Urothelium cell line (cell line): ENCODE measurements at places on chromosomes 1 and 21.

- DNase-seq = no peak
Measured at GRCh38 chr1:155969377-155969791, 9.0 kb downstream of the ARHGEF2 start.

DNA sequence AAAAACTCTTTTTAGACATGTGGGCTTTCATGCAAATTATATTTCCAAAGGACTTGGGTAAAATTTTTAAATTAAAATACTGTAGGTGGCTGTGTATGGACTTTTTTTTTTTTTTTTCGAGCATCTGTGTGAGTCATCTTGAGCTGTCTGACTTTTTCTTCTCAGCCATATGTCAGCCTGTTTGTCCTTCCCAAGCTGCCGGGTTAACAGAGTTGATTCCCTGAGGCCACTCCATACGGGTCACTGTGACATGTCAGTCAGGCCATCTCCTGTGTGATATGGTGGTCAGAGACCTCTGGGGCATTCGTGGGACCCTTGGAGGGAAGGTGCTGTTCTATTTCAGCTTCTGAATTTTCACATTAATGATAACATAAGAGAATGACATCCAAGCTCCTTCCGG, 148.3 kb downstream of the KCNJ6 start:
- DNase-seq = peak; percentile 2

DNA sequence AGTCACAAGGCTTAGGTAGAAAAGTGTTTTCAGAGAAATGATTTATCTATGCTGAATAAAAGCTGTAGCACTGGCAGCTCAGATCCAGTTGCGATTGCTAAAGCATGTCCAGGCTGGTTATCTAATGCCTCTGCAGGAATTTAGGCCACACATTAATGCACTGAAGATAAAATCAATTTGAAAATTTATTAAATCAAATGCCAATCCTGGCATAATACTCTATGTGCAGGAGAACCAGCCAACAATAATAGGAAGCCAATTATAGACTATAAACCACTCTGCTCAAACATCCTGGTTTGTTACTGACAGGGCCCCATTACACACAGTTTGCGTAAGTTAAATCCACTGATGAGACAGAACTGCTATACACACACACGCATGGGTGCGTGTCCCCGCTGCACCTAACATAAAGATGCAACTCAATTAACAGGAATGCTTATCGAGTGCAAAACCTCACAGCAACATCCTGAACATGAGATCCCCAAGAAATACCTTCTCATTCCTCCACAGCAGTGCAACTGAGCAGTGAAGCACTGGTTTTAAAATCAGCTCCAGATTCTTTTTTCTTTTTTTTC, 40.6 kb downstream of the PTP4A2 start:
- no peak for DNase-seq

DNA sequence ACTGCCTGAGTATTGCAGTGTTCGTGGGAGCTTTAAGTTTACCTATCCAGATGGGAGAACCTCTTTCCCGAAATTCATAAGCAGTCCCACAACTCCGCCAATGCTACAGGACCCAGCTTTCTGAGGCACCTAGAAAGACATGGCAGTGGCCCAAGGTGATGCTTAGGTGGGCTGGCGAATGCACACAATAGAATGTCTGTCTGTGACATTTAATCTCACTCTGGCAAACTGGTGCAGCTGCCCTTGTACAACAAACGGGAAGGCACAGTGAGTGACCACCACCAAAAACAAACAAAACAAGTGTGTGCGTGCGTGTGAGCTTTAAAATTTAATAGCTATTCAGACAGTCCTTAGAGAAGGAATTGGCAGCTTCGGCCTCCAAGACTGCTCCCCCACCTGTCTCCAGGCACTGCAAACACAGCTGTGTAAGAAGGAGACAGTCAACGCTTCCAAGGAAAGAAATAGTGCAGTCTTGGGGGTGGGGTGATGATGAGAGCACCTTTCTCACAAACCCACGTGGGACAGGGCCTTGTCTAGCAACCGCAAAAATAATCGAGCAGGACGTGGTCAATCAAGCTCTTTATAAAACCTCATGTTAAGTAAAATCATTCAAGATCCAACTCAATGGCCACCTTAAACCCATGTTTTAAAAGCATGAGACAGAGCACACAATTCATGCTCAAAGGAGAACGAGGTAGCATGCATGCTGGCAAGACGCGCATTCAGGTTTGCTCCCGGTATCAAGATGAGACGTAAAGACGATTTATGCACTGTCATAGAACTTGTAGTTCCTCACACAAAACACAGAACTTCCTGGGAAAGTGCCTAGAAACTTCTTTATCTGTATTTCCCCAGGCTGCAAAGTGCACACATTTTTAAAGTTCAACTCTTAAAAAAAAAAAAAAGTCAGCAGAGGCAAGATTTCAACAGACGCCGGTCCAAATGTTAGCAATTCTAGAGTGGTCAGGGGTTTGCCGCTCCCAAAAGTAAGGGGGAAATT, 84.1 kb downstream of the TM2D1 start:
- no peak for DNase-seq

- DNase-seq = no peak
Measured at GRCh38 chr1:89557445-89557825, 32.8 kb downstream of the LRRC8B start.

- DNase-seq = no peak
Measured at GRCh38 chr1:198056255-198056654, 100.5 kb upstream of the NEK7 start.

DNA sequence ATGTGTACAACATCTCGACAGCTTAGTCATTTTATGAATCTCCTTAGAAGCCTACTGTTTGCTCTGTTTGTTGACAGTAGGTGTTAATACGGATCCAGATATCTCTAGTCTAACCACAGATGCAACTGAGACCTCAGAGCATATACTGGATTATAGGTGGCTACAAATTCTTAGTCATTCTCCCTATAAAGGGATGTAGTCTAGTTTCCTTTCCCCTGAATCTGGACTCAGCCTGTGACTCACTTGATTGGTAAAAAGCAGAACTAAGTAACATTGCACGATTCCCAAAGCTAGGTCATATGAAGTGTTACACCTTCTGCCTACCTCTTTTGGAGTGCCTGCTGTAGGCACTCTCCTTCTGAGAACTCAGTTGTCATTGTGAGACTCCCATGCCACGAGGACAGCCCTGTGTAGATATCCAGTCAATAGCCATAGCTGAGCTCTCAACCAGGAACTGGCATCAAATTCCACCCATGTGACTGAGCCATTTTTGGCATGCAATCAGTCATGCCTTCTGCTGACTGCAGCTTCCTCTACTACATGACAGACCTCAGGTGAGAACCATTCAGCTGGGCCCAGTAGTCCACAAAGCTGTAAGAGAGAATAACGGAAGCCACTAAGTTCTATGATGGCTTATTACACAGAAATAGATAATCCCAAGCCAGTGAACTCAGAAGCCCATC, 135.9 kb upstream of the CHRM3 start:
- DNase-seq = peak; percentile 7

DNA sequence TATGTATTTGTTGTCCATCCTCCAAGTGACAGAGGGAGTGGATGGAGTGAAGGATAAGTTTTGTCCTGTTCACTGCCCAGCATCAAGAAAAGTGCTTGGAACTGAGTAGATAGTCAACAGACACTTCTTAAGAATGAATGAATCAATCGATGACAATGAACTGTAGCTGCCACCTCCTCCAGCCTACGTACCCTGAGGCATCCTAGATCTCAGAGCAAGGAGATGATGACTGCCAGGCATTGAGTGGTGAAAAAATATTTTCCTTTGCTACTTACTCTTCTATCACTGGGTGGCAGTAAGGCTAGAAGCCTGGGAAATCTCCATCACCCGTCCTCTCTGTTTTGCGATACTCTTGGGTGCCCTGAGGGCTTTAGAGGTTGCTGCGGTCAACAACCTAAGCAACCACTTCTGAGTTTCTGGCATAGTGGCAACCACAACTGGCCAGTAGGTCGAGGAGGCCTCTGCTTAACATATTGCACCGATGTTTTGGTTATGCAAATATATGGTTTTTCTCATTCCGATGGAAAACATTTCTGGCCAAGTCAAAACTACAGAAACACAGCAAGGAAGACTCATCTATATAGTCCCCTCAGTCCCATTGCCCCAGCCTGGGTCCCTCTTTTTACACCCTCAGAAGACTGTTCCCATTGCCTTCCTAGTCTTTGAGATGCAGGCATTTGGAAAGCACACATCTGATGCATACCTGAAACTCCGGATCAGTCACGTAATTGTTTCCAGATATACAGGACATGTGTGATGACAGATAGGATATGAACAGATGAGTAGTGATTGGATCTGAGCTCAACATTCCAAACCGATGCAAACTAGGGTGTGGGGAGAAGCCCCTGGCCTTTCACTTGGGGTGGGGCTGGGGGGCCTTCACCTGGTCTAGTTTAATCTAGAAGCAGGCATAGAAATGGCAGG, 136.8 kb downstream of the RUNX1 start:
- DNase-seq = no peak

DNA sequence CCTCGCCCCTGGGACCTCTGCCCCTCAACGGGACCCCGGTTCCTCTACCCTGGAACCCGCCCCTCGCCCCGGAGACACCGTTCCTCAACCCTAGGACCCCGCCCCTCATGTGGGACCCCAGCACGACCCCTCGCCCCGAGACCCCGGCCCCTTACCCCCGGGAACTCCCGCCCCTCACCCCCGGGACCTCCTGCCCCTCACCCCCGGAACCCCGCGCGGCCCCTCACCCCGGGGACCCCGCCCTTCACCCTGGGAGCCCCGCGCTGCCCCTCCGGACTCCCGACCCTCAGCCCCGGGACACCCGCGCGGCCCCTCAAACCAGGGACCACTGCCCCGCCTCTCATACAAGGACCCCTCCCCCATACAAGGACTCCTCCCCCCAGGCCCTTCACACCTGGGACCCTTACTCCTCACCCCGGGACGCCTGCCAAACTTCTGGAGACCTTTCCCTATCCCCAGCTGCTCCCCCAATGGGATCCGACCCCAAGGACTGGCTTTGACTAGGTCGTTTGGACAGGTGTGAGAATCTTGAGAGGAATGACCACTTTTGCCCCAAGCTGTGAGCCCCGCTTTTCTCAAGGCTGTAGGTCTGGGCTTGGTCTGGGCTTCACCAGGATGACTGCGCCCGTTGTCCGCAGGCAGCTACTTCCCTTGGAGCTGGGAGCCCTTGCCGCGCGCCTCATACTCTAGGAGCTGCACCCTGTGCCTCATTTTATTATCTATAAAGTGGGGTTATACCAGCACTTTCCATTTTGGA, 843 bp downstream of the DIP2A start:
- peak; percentile 26 for DNase-seq

DNA sequence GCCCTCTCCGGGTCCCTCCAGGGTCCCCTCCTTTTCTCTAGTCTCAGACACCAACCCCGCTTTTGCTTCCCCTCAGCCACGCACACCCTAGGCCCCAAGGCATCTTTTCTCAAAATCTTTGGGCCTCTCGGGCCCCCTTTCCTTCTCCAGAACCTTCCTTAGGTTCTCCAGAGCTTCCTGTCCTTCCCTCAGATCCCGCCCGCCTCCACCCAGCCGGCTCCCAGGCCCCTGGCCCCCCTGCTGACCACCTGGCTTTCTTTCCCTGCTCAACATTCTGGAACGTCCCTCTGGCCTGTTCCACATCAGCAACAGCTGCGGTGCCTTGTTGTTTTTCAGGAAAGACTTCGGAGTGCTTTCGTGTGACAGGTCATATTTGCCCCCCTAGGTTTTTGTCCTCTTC, 1.2 kb downstream of the ZDHHC18 start:
- no peak for DNase-seq

GRCh38 chr1:193312432-193312831, 126.0 kb upstream of the B3GALT2 start:
- no peak for DNase-seq

DNA sequence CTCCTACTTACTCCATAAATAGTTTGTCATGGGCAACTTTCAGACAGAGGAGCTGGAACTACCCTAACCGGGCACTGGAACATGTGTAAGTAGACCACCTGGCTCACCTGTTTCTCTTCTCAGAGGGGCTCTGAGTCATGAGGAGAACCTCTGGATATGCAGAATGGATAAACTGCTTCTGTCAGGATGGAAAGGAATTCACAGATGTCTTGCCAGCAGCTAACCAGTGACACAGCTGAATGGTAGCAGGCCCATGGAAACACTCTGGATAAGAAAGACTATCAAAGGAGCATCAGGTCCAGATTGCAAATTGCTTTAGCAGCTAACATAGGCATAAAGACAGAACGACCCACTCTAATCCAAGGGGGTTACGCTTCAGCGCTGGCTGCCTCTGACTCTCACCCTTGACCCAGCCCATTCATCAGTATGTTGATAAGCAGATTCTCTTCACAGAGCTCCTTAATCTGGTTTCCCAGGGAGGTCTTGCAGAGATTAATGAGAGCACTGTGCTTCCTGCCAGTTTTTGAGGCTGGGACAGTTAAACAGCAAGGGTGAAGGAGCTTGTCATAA, 54.2 kb downstream of the HIVEP3 start:
- DNase-seq = no peak

GRCh38 chr1:70364439-70364838, 9.9 kb upstream of the ANKRD13C start:
- DNase-seq = no peak

DNA sequence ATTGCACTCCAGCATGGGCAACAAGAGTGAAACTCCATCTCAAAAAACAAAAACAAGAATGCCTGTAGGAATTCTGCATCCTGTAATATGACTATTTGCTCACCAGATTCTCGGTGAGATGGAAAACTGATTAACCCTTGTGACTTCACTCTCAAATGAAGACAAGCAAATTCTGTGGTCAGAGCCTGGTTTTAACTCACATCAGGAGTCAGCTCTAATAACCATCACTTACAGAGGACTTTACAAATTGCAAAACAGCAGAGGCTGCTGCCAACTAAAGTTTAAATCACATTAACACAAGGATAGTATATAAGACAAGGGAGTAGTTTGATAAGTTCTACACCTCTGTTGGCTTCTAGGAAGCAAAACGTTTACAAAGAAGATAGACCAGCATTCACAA, 35.7 kb upstream of the FAM163A start:
- no peak for DNase-seq

GRCh38 chr1:93616996-93617669, 64.5 kb downstream of the BCAR3 start:
- peak; percentile 25 for DNase-seq

DNA sequence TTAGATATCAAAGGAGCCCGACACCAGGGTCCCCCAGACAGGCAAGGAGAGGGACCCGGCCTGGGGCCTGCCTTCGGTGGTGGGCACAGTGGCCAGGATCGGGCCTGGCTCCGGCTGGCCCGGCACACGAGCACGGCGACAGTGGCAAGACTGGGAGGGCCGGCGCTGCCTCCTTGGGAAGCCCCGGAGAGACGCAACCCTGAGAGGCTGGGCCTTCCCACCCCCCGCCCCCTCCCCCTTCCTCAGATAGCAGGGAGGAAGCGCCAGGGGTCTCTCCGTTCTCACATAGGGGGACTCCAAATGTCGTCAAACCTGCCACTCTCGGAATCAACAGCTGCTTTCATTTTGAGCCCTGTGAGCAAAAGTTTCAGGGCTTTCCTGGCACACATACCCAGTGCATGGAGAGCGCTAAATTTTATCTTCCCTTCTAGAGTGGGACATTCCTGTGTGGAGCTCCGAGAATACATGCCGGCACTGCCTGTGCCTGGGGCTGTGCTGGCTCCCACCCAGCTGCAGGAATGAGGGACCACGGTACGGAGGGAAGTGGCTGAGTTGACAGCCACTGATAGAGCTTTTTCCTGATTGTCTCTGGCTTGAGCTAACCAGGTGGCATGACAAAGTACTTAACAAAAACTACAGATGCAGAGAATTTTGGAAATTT, 62.4 kb downstream of the CD247 start:
- DNase-seq = no peak
